Activated T-helper 2 cell treated with anti-CD3 and anti-CD28 coated beads, Interferon-gamma antibody, Interleukin-2, Interleukin-4, amounts not matched to agents 10 μg/mL and 5 μg/mL and 100 μg/mL, durations not matched to agents 14 hours and 24 hours and 36 hours (primary cell): ENCODE measurements at places on chromosomes 3 and 15. TPM values are rescaled to one million over a fixed set of nuclear protein-coding genes. Genes with fewer than 3 reads are reported as not detected.

Gene DUOXA2
- total RNA-seq = not detected in 2 replicates

Gene PLA2G4D
- not detected in 2 replicates for total RNA-seq

Gene GUCA1C
- not detected in 2 replicates for total RNA-seq

Gene CCDC80
- total RNA-seq = not detected in 2 replicates

Gene XIRP1
- total RNA-seq = 4.3 and 4.7 TPM in 2 replicates
